ENCODE measurements at places on chromosomes 1 and 21.

- DNase-seq, result no peak
Observed at GRCh38 chr1:1622010-1622787, 6.9 kb downstream of the MIB2 start.

DNA sequence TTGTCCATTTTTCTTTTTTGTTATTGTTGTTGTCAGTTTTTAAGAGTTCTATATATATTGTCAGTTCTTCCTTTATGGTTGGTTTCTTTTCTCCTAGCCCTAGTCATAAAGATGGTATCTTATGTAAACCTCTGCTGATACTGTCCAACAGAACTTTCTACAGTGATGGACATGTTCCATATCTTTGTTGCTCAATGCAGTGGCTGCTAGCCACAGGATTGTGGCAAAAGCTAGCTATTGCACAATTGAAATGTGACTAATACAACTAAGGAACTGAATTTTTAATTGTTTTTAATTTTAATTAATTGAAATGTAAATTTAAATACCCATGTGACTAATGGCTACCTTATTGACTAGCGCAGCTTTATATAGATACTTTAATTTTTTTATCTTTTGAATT is 411.8 kb upstream of the PTBP2 start:
- peak; percentile 70 for DNase-seq

DNA sequence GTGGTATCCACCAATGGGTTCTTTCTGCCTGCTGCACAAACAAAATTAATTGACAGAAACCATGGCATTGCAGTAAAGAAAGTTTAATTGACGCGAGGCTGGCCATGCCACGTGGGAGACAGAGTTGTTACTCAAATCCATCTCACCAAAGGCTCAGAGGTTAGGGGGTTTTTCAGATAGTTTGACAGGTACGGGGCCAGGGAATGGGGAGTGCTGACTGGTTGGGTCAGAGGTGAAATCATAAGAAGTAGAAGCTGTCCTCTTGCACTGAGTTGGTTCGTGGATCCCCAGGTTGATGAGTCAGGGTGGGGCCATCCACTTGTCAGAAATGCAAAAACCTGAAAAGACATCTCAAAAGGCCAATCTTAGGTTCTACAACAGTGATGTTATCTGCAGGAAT is 941 bp upstream of the TBCE start:
- peak; percentile 8 for DNase-seq

- DNase-seq, result no peak
Observed at GRCh38 chr1:13893409-13893821, 193.4 kb downstream of the PRDM2 start.

- DNase-seq, result no peak
Observed at GRCh38 chr1:46133181-46133658, 791 bp upstream of the PIK3R3 start.

GRCh38 chr21:40830836-40831235 is 16.1 kb downstream of the DSCAM start:
- DNase-seq, result no peak

DNA sequence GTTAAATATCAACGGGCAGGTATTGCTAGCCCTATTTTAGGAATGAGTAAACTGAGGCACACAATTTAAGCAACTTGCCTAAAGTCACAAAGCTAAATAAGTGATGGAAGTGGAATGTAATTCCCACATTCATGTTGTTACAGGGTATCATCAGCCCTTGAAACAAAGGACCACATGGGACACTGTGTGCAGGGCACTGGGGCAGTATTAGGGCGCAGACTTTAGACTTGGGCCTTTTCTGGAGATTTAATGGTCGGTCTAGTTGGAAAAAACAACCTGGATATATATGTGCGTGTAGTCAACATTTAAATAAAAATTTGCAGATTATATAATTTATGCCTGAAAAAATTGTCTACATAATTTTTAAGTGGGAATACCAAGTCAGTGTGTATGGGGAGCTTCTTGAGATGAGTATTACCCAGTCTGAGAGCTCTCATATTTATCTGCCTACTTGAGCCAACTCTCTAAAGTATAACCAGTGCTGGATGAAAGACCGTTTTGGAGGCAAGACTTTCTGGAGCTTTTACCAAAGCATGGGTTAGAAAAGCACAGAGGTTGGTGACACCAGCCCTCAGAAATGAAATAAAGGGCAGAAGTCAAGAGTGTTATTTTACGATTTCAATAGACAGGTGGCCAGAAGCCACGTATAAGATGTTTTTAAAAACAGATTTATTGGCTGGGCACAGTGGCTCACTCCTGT is 1.6 kb downstream of the KDM1A start:
- peak; percentile 17 for DNase-seq

DNA sequence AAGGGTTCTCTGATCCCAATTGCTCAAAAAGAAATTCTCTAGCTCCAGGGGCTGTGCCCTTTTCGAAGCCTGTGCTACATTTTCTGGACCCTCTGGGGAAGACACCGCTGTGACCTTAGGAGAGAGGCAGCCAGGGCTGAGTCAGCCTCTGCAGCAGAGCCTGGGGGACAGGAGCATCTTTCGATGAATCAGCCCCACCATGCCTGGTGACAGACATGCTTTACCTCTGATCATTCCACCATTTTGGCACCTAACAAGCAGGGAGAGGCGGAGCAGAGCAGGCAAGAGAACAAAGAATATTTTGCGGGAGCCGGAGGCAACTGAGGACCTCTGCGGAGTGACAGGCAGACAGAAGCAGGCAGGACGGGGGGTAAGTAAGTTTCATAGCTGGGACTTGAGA is 84.9 kb downstream of the VWA5B1 start:
- DNase-seq, result peak; percentile 65

- DNase-seq, result peak; percentile 66
Observed at GRCh38 chr1:39195166-39196111, 9.1 kb upstream of the MACF1 start.

DNA sequence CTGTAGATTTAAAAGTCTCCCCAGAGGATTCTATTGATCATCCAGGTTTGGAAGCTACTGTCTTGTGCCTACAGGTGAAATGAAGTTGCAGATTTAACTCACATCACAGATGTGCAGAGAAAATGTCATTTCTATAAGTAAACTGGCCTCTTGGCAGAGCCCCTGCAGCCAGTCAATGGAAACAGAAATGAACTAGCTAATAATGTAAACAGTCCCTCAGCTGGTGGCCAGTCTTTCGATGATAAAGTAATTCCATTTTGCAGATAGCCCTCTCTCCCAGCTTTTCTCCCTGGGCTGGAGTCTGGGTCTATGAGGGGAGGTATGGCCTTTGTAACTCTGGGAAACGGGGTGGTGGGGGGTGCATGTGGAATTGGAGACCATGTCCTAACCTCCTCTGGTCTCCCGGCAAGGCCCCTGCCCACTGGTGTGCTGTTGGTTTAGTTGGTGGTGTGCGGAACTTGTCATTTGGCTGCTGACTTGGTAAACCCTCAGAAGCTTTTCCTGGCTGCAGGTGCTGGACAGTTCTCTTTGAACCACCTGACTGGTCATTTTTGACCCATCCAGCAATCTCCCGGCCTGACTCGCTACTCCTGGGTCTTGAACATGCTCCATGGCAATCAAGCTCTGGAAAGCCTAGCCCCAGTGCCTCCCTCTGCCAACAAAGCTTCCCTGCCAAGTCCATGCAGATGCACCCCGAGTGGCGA is 14.9 kb downstream of the TBX19 start:
- no peak for DNase-seq

- no peak for DNase-seq
Observed at GRCh38 chr1:116759636-116760035, 5.4 kb downstream of the CD2 start.

DNA sequence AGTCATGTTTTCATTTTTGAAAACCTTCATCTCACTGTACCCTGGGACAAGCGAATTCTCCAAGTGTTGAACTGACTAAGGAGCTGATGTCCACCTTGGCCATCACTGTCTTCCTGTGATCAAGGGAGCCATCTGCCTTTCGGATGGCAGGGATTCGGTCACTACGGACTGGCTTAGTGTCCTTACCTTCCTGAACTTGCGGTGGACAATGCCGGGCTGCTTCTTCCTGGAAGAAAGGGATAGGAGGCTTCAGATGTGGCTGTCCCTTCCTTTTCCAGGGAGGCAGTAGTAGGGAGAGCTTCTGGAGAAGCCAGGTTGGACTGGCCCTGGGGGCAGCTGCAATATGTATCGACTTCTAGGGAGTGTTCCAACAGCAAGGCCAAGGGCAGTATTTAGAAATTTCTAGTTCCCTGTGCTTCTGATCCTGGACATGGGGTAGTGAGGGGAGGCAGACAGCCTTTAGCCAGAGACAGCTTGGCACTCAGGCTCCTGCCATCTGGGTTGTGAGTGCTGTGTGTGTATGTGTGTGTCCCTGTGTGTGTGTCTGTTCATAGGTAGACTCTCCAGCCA is 114.6 kb downstream of the IER5 start:
- no peak for DNase-seq

- DNase-seq, result no peak
Observed at GRCh38 chr1:99374109-99374508, 109.8 kb downstream of the PLPPR4 start.

DNA sequence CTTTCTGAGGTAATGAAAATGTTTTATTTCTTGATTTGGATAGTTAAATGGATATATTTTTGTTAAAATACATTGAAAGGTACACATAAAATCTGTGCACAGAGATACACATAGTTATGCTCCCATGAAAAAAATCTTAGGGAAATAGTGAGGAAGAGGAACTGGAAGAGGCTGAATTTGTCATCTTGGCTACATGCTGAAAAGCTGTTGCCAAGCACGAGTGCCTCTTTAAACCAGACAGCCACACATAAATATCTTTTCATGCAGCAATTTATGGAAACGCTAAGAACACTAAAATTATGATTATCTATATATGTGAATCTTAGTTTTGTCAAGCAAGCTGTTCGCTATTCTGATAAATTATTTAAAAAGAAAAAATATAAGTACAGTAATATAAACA is 12.8 kb upstream of the ADAR start:
- no peak for DNase-seq

DNA sequence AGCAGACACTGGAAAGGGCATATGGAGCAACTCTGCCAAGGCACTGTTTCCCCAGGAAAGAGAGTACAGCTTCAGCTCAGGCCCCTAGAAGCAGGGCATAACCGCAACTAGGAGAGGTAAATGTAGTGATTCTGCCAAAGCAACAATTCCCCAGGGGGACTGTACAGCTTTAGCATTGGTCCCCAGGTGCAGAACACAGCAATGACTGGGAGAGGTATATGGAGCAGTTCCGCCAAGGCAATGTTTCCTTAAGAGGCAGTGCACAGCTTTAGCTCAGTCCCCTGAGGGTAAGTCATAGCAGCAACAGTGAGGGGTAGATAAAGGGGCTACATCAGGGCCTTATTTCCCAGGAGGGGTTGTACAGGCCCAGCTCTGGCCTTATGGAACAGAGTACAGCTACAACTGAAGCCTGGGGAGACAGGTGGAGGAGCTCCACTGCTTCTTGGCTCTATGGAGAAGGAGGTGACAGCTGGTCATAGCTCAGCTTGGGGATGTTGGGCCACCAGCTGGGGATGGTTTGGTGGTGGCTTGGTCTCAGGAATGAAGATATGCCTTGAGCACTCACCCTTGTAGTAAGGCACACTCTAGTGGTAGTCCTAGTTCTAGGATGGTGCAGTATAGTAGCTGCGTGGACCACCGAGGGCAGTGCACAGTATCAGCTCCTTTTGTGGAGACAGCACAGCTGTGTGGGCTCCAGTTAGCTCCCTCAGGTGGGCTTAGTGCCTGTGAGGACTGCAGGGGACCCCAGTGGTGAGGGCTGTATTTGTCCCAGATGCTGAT is 582.7 kb downstream of the PTPRC start:
- no peak for DNase-seq

DNA sequence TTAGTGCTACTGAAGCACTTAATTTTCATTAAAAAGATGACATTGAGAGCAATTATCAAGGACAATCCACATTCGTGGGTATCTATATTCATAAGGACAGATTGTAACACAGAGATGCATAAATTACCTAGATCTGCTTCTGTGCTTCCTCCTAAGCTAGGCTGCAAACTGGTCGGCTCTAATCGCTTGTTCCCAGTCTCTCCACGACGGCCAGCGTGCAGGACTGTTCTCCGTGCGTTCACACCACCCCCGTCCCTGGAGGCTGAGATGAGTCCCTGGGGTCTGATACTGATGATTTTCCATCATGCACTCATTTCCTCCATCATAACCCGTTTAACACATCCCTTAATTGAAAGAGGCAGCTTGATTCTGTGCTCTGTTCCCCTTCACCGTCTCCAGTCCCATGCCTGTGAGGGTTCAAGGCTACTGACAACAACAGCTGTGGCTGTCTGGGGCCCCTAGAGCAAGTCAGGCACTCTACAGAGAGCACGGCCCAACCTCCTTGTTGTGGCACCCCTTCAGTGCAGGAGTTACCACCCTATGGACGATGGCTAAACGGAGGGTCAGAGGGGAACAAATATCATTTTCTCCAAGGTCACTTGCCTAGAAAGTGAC is 469.6 kb downstream of the NPHP4 start:
- DNase-seq, result no peak

GRCh38 chr1:192566657-192567056 is 8.9 kb upstream of the RGS1 start:
- DNase-seq, result no peak

DNA sequence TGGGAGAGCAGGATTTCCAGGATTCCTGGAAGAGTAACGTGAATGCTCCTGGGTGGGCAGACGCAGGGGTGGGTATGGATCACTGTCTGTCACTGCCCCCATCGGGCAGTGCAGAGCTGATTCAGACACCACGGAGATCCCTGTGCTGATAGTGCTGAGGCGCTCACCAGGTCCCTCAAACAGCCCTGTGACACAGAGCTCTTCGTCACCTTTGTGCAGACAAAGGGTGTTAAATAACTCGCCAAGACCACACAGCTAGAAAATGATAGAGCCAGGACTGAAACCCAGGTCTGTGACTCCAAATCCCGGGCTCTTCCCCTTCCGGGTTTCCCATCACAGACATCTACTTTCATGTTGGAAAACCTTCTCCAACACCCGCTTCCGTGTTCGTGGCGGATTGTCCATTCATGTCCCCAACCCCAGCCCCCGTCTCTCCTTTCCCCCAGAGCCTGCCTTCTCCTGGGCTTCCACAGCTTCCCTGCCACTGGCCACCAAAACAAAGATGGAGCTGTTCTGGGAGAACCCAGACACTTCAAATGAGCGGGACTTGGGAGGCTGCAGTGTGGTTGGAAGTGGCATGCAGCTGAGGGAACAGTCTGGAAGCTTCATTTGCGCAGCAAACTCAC is 2.6 kb downstream of the EFHD2 start:
- DNase-seq, result peak; percentile 61

GRCh38 chr1:87872189-87872588 is 543.5 kb downstream of the LMO4 start:
- no peak for DNase-seq

DNA sequence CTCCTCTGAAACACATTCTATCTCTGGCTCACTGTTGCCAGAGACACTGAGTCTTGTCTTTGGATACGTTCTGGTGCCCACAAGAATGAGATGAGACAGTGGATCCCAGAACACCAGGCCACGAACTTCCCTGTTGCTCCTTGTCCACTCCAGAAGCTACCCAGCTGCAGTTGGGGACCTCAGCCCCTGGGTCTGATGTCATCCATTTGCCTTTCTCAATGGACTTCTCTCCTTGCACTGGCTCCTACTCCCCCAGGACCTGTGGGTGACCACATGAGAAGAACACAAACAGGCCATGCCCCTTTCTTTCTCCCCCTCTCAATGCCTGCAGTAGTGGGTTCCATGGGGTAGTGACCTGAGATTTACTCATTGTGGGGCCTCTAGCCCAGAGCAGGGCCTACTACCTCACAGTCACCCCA is 5.9 kb downstream of the NBPF1 start:
- no peak for DNase-seq
